Neuronal stem cell (in vitro differentiated cells): ENCODE measurements at places on chromosomes 1 and 21.
A peak's percentile ranks its signal among the peaks of the same experiment; 100 is the strongest.

- no peak for DNase-seq
These were observed 2.4 kb upstream of the TAF1A start for GRCh38 chr1:222592171-222592570.

GRCh38 chr1:21870611-21871010 lies 58.5 kb downstream of the LDLRAD2 start:
- DNase-seq = no peak

GRCh38 chr1:164602480-164603093 lies 43.6 kb downstream of the PBX1 start:
- DNase-seq = no peak

- no peak for DNase-seq
These were observed 5.5 kb downstream of the SDCCAG8 start for GRCh38 chr1:243261390-243261789.

DNA sequence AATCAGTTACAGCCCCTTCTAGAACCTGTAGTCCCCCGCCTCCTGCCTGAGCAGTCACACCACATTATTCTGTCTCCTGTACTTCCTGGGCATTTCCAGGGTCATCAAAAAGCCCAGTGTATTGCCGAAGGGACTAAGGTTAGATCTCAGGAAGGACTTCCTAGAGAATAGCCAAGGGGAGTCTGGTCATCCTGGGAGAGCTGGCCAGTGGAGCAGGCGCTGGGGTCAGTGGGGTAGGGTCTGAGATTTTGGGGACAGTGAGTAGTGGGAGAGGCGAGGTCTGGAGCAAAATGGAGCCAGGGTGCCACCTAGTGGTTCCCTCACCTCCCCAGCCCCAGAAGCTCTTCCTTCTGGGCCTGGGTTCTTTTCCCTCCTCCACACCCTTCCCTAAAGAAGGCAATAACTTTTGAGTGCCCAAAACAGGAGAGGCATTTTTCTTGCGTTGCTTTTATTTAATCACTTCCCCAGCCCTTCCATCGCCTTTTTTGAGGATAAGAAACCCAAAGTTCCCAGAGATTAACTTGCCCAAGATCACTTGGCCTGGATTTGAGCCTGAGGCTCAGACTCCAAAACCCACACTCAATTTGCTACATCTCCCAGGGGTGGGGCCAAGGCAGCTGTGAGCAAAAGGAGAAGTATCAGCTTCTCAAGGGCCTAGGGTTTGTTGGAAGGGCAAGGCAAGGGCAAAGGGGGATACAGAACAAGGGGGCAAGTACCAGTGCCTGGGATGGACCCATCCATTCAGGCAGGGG lies 7.3 kb upstream of the PMVK start:
- DNase-seq = peak; percentile 44

- peak; percentile 58 for DNase-seq
These were observed 109.6 kb downstream of the KCNN3 start for GRCh38 chr1:154760469-154760933.

DNA sequence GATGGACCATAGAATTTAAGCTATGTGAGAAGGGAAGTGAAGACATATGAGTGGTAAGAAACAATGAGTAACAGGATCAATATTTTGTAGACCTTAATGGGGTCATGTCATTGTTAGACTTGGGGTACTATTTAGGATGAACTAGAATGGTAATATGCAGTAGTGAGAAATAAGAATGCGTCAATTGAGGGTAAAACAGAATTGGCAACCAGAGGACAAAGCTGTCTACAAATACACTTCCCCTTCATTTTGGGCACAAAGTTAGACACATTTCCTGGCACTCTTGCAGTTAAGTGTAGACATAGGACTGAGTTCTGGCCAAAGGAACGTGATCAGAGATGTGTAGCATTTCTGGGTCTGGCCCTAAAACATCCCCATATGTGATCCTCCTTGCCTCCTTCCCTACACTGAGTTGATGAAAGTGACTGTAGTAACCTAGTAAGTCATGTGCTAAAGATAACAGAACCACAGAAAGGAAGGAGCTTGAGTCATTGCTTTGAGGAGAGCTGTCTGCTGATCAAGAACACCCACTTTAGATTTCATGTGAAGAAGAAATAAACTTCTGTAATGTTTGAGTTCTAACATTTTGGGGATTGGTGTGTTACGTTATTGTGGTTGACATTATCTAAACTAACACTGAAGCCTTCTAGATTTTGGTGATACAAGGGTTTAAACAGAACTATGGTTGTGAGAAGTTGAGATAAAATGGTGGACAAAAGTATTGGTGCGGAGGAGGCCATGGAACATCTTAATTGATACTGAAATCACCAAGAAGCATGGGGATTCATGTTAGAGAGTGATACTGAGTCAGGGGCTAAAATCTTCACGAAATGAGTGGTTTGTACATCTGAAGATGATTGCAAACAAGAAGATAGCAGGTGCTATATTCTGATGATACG lies 41.7 kb downstream of the CD55 start:
- no peak for DNase-seq

DNA sequence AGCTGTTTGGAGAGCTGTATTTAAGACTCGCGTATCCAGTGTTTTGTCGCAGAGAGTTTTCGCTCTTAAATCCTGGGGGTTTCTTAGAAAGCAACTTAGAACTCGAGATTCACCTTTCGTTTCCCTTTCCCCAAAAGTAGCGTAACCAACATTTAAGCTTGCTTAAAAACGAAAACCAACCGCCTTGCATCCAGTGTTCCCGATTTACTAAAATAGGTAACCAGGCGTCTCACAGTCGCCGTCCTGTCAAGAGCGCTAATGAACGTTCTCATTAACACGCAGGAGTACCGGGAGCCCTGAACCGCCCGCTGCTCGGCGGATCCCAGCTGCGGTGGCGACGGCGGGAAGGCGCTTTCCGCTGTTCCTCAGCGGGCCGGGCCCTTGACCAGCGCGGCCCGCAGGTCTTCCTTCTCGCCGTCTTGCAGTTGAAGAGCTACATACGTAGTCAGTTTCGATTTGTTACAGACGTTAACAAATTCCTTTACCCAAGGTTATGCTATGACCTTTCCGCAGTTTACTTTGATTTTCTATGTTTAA lies 1.9 kb downstream of the OLIG1 start:
- no peak for DNase-seq

DNA sequence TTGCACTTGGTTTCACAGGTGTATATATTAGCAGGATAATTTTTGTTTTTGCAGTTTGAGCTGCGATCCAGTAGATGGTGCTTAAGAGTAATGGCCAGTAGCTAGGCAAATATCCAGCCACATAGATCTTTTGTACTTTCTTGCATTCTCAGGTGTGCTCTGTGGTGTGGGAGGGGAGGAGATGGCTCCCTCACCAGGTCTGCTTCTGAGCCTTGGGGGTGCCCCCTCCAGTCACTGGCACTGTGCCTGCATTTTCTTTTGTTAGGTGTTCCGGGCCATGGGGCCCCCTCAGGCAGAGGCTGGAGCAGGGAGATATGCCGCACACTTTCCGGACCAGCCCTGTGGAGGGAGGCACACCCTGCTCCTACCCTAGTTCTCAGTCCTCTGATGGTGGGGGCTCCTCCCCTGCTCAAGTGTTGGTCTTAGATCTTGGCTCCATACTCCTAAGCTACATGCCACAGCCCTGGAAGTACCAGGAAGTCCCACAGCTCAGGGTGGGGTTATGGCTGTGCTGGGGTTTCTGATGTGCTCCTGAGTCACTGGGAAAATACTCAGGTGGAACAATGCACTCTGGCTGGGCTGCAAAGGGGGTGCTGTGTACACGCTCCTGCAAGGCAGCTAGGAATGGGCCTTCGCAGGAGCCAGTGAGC lies 197.6 kb upstream of the DMRTA2 start:
- no peak for DNase-seq

- no peak for DNase-seq
These were observed 10.3 kb upstream of the LAD1 start for GRCh38 chr1:201409440-201409839.

- DNase-seq = no peak
These were observed 50.5 kb upstream of the IL12RB2 start for GRCh38 chr1:67257173-67257535.

DNA sequence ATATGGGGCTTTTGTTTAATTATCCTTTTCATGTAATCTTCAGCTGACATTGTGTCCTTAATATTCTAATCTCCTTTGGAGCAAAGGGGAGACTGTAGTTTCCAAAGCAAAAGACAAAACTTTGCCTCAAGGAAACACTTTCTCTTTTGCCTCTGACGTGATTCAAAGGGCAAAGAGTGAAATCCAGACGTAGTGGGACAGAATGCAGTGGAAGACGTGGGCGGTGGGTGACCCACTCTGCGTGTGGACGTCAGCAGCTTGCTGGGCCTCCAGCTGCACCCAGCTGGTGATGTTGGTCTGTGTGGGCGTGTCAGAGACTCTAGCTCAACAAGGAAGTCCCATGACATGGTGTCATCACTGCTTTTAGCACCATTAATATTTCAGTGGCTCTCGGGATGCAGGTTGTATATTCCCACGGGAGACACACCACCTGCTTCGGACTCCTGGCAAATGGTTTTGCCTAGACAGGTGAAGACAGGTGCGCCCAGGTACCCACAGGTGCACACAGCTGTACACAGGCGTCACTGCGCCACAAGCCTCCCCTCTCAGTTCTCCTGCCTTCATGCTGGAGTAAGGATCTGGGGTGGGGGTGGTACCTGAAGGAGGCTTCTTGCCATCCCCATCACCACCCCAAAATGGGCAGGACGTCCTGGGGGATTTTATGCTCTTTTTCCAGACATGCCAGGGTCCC lies 292.1 kb upstream of the VAMP3 start:
- no peak for DNase-seq

DNA sequence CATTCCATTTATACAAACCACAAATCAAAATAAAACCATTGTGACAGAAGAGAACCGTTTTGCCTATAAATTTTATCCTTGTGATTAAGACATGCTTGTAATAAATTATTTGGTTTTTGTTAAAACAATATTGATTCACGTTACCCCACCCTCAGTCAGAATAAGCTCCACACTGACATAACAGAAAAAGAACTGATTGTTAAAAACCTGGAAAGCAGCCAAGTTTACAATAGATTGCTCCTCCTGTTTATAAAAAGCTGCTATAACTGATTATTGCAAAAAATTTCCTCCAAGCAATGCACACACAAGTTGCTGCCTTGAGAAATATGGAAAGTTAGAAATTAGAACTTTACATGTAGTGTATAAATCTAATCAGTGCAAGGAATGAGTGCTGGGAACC lies 263.5 kb downstream of the SETD4 start:
- no peak for DNase-seq

DNA sequence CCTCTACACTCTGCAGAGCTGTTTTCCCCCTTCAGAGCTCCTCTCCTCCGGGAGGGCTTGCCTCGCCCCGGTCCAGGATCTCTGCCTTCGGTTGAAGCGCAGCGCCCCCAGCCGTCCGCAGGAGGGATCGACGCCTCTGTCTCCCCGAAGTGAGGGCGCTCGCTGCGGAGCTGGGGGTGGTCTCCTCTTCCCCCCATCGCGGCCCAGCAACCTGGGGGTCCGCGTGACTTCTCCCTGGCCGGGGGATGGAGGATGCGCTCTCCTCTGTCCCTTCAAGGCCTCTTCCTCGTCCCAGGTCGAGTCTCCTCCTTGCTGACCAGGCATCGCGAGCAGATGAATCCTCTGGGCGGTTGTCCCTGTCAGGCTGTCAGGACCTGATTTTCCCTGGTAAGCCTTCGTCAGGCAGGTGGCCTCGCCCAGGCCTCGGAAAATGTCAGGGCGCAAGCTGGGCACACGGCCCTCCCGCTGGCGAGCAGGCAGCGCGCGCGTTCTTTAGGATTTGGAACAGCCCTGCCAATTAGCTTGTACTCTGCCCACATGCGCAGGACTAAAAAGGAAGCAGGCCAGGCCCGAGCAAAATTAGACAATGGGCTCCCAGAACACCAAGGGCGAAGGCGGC lies 90.5 kb downstream of the EDEM3 start:
- peak; percentile 80 for DNase-seq

- peak; percentile 38 for DNase-seq
These were observed 8.2 kb upstream of the CAP1 start for GRCh38 chr1:40032240-40032891.

DNA sequence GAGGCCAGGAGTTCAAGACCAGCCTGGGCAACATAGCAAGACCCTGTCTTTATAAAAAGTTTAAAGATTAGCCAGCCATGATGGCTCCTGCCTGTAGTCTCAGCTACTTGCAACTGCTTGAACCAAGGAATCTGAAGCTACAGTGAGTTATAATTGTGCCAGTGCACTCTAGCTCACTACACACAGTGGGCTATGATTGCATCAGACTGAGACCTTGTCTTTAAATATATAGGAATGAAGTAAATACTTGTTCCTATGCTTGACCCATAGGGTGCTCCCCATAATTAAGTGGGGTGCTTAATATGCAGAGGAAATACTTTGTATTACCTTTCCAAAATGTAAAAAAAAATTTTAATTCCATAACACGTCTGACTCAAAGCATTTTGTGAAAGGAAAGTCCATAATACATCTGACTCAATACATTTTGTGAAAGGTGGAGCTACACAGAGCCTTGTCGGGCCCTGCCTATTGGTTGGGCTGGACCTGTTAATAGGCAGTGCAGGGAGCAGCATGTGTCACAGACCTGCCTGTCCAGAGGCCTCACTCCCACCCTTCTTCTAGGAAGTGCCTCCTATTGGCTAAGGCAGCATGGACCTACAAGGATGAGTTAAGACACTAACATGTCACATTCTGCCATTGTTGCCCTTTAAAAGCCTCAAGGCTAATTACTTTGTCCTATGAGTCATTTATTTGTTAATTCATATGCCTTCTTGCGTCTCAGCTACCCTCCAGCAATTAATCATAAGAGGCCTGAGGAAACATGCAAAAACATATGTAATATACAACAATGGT lies 33.6 kb downstream of the CD58 start:
- no peak for DNase-seq

DNA sequence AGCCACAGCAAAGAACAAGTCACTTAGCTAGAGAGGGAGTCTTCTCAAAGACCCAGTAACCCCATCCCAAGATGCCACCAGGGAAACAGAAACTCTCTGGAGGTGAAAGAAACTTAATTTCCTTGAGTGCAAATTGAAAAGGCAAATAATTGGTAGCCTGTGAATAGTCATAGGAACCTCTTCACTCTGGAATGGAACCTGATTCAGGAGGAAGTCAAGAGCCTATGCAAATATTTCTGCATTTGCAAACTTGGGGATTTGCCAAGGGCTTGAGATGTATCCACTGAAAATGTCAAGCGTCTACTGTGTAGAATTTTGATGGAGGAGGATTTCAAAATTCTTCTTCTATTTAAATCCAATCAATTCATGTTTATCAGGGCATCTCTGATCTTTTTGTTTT lies 5.7 kb downstream of the HIVEP3 start:
- no peak for DNase-seq

GRCh38 chr1:225653463-225654276 lies 747 bp upstream of the ENAH start:
- DNase-seq = peak; percentile 65
